GM12892 (cell line): ENCODE measurements at places on chromosomes 3 and 15.
A peak's percentile ranks its signal among the peaks of the same experiment; 100 is the strongest.

- DNase-seq = no peak
Observed at GRCh38 chr3:104676241-104676640, 690.5 kb upstream of the ALCAM start.

DNA sequence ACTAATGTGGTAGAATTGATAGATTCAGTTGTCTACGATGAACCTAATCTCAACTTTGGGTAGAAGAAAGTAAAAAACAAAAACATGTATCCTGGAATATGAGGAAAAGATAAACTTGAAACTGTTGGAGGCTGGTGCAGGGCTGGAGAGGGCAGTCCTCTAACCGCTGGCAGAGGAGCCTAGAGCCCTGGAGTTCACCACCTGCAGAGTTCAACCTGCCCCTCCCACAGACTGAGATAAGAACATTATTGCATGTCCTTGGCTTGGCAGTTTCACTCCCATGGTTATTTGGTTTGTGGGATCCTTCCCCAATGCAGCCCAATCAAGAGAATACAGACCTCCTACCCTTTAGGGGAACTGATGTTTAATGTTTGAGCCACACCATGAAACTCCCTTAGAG, 53.2 kb upstream of the GATM start:
- no peak for DNase-seq

DNA sequence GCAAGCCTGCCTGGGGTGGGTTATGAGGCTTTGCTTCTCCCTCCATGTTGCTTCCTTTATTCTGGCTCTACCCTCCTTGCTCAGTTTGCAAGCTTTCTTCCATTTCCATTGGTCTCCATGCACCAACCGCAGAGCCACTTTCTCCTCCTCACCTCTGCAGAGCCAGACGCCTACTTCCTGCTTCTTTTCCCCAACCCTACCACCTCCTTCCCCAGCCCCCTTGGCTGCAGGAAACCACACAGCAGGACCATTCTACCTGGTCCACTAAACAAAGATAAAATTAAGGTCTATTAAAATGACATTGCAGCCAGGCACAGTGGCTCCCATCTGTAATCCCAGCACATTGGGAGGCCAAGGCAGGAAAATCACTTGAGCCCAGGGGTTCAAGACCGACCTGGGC, 10.0 kb upstream of the CAV3 start:
- no peak for DNase-seq

GRCh38 chr15:31235311-31236183, 91.1 kb upstream of the KLF13 start:
- DNase-seq = no peak

DNA sequence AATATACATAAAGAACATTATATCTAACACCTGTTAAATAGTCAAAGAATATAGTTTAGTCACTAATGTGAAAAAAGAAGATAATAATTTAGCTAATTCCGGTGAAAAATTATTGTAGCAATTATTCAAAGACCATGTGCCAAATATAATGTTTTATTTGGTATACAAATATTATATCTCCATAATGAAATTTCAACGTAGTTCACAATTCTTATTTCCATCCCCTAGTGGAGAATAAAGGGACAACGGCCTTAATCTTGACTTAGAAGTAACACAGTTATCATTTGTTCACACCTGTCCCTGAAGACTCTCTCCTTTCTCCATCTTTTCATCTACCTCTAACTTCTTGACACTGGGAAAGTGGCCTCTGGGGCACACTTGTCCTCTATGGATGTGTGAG, 213.4 kb downstream of the ERC2 start:
- DNase-seq = no peak

DNA sequence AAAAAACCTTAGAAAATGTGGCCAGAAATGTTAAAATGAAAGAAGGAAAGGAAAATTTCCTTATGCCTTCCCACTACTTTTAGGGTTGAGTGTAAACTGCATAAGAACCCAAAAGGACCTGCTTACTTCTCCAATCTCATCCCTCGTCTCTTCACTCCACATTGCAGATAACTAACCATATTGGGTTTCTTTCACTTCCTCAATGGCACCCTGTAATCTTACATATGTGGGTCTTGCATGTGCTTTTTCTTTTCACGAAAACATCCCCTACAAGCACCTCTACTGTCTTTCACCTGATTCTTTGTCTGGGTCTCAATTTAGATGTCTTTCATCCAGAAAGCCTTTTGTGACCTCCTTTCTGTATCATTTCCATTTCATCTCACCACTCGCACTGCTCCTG, 23.1 kb downstream of the EOMES start:
- DNase-seq = no peak

DNA sequence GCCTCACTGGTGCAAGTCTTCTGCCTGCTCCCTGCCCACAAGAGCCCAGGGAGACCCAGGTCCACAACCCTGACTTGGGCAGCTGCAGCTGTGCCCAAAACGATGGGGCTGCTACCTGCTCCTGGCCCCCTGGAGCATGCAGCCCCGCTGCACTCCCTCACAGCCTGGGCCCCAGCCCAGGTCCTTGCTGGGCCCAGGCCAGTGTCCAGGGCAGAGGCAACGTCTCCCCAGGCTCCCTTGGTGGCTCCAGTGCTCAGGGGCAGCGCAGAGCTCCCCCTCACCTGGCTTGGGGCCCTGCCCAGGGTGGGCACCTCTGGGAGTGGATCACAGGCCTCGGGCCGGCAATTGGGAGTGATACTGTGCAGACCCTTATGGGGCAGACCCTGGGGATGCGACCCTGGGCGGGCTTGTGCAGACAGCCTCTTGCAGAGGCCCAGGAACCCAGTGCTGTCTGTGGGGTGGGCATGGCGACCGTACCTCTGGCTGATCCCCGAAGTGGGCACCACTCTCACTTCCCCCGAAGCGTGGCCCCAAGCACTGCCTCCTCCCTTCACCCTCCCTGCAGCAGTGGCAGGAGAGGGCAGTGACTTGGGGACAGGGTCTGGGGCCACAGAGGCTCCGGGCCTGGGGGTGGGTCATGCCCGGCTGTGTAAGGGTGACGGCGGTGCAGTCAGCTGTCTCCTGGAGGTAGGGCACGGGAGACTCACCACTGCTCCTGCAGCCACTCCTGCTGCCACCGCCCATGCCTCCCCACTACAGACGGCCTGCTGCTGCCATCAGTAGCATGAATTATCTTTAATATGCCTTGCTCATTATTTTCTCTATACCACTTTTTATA, 255.9 kb downstream of the DOCK3 start:
- no peak for DNase-seq

DNA sequence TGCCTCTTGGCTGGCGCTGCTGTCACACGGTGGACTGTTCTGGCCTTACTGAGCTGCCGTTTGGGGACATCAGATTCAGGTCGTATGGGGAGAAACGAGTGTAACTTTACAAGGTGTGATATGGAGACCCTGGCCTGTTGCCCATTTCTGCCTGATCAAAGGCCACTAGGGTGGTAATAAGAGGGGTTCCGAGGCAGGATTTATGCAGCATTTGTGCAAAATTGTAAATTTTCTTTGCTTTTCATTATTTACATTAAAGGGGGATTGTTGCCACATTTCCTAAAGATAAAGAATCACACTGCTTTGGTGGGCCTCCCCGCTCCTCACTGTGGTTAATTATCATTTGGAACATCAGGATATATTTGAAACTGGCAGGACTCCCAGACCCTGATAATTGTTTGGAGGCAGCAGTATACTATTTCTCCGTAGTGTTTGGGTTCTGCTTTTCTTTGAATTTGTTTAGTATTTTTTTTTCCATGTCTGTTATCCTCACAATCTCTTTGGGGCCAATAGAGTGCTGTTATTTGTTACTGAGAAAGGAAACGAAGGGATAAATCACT, 891 bp downstream of the NXPE3 start:
- DNase-seq = no peak

DNA sequence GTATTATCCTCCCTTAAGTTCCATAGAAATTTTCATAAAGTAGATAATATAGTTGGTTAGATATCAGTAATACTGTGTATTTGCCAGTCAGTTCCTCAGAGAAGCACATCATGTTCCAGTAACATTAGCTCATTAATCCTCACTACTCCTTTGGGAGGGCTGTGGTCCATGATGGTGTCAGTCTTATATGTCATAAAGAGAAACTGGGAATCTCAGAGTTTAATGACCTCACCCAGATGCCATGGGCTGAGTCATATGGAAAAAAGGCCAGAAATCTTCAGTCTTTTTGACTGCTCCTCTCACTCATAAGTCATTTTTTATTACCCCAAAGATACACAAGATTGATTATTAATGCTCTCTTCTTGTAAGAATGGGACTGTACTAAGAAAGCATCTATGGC, 188.6 kb downstream of the CHL1 start:
- no peak for DNase-seq

DNA sequence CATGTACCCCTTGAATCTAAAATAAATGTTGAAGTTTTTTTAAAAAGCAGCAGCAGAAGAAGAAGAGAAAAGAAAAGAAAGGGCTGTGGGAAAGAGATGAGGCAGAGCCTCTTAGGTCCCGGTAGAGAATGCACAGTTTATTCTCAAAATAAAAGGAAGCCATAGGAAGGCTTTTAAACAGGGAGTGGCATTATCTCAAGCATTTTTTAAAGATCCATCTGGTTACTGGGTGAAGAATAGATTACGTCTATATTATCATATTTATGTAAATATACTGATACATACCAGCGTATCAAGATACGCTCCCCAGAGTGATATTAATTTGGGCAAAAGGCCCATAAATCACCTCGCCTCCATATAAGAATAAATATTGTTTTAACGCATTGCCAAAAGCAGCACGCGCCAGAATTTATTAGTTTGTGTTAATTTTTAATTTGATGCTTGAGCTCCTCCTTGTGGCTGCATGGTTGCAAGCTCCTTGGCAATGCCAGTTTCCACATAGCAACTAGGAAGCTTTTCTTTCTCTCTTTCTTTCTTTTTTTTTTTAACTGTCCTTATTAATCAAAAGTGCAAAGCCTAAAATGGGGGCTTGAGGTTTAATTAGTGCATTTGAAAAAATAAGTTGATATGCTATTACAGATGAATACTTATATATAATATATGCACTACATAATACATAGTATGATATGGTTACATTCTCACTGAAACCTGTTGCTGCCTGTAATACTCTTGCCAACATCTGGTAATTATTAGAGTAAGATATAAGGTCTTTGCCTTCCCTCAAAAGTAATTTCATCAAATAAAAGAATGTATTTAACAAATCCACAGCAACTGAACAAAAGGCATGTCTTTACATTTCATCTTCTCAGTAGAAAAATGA, 242.8 kb upstream of the UBE2E2 start:
- no peak for DNase-seq

DNA sequence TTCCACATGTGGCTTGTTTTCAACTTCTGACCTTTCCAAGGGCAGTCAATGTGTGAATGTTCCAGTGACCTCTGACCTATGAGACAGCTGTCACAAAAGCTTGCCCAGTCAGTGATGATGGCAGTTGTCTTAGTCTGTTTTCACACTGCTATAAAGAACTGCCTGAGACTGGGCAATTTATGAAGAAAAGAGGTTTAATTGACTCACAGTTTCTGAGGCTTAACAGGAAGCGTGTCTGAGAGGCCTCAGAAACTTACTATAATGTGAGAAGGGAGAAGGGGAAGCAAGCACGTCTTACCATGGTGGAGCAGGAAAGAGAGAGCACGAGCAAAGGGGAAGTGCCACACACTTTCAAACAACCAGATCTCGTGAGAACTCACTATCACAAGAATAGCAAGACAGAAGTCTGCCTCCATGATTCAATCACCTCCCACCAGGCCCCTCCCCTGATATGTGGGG, 95.6 kb downstream of the ECT2 start:
- DNase-seq = no peak

DNA sequence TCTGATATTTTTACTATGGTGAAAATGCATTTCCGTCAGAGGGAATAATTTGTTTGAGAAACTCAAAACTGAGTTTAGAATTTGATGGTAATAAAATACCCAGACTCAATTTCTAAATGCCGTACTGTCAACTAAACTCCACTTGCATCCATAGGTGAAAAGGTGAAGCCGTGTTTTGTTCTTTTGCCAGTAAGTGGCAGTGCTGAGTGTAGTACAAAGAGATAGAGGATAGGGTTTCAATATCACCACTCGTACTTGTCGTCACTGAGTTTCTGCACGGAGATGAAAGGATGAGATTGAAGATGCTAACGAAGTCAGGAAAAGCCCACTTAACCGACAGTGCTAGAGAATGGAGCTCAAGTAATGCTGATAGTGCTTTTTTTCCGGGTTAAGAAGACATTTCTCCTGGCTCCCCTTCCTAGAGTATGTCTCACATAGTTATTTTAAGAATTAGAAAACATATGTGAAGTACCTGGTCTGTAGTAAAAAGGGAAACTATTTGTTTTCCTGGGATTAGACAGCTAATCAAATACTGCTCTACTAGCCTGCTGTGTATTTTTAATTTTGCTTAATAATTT, 345.1 kb downstream of the IL5RA start:
- no peak for DNase-seq

DNA sequence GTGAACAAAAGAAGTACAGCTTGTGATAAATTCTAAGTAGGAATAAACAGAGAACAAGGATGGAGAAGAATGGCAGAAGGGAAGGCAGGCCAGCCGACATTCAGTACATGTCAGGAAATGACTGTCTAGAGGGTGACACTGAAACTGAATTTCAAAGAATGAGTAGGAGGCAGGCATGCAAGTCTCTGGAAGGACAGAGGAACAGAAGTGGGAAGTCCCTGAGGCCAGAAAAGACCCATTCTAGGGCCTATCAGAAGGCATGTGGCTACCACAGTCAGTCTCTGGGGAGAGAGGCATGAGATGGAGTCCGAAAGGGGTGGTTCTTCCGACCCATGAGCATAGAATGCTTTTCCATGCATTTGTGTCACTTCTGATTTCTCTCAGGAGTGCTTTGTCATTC, 243.5 kb upstream of the UBE2E2 start:
- peak; percentile 2 for DNase-seq

DNA sequence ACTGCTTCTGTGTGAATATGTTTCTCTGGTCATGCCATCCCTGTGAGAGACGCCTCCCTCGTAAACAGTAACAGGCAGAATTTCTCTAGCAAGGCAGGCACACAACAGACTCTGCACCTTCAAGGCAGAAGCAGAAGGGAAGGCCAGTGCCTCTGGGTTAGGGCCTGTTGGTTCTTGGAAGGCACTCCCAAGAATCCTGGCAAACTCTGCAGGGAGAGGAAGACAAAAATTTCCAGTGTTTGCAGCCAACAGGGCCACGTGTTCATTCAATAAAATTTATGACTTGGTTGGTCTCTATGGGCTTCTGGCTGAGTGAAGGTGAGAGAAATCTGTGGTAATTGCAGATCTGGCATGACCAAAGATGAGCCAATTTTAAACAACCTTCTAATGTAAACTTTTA, 39.3 kb downstream of the NFKBIZ start:
- DNase-seq = no peak

DNA sequence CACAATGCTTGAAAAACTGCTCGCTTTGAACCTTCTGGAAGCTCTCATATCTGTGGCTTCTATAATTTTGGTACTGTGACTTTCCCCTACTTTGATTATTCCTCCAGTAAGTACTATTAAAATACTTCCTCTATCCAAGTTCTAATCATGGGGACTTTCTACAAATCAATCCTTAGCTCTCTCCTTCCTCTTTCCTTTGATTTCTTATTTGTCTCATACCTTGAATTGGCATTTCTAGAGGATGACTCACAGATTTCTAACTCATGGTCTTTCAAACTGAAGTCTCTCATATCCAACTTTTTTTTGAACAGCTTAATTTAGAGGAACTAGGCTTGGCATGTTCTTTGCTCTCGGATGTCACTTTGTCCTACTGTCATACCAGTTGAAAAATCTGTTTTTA, 241.8 kb downstream of the TBC1D5 start:
- no peak for DNase-seq
